ENCODE measurements at places on chromosomes 11 and 22.

DNA sequence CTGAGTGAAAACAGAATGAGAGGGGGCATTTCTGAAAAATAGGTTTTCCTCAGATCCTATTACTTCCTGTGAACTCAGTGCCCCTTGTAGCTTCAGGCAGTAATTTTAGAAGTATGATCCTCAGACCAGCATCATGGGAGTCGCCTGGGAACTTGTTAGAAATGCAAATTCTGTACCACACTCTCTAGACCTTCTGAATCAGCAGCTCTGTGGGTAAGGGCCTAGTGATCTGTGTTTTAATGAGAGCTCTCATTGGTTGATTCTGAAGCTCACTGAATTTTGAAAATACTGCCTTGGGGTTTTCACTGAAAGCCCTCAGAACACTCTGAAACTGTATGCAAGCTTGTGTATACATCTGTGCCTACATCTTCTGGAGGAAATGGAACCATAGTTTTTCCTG, 647.2 kb upstream of the ANO5 start:
- no peak for DNase-seq

DNA sequence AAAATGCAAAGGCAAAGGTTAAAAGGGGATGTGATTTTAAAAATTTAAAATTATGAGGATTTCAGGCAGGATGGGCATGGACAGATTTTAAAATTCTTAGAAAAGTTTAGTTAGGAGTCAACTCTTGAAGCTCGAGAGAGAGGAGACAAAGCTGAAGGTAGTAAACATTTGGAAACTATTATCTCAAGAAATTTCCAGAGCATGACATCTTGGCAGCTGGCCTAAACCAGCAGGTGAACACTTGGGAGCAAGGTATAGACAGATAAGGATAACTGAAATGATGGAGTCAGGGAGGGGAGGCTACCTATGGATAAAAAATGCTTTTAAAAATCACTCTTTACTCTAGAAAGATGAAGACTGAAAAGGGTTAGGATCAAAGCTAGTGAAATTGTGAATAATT, 13.7 kb downstream of the POU2AF3 start:
- no peak for DNase-seq

DNA sequence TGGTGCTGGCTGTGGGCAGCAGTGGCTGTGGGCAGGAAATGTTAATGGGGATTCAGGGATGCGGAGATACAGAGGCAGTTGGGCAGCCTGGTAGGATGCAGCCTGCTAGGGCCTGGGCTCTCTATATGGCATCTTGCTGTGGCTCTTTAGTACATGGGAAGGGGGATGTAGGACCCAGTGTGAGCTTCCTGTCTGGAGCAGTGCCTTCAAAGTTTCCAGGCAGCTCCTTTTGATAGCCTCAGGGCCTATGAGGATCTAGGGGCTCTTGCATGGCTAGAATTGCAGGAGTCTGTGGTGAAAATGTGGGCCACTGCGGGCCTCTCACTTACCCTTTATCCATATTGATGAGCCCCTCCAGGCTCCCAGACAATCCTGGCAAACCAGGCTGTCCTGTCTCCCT, 213.2 kb upstream of the SNX19 start:
- no peak for DNase-seq

DNA sequence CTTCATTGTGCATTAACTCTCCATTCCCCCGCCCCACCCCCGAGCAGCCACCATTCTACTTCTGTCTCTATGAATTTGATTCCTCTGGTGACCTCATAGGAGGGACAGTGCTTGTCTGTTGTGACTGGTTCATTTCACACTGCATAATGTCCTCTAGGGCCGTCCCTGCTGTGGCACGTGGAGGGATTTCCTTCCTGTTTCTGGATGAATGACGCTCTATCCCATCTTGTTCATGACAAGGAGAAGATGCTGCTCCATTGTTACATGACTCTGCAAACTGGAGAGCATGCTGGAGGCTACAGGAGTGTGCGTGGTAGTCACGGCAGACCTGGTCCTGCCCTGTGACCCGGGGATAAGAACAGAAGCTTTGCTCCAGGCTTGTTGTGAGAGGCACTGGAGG, 61.3 kb downstream of the RTL6 start:
- DNase-seq = no peak

- no peak for DNase-seq
Measured at GRCh38 chr11:132848336-132848735, 684.0 kb downstream of the OPCML start.

GRCh38 chr11:104015649-104016415, 20.6 kb upstream of the DDI1 start:
- DNase-seq = no peak

DNA sequence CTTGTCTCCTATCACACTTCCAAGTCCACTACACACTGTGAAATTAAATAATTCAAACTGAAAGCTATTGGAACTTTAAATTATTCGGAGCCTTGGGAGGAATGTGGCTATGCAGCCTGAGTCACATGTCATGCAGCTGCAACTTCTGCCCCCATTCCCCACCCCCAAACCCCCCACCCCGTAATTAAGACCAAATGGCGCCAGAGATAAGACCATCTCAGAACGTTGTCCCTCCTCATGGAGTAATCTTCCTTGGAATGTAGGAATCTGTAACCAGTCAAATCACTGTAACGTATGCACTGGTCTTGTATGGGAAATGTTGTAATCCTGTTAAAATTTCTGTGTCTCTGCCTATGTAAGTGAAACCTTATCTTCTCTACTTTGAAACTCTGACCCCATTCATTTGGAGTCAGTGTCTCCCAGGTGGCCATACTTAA, 37.0 kb downstream of the GAB2 start:
- DNase-seq = no peak

DNA sequence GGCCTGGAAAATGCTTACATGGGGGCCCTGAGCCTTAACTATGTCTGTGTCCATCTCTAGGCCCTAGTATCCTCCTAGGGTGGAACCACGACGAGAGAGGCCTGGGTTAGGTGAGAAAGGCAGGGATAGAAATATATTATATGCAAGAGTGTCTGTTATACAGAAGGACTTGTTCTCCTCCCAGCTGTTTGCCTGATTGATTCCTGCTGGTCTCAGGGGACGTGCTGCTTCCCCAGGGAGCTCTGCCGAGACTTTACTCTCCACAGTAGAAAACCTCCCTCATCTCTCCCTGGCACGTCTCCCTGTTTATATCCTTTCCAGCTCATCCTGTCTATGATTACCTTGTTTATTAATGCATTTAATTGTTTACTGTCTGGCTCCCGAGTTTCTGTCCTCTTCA, 132.6 kb downstream of the MIAT start:
- DNase-seq = no peak

GRCh38 chr11:123313262-123313661, 116.8 kb upstream of the GRAMD1B start:
- no peak for DNase-seq

DNA sequence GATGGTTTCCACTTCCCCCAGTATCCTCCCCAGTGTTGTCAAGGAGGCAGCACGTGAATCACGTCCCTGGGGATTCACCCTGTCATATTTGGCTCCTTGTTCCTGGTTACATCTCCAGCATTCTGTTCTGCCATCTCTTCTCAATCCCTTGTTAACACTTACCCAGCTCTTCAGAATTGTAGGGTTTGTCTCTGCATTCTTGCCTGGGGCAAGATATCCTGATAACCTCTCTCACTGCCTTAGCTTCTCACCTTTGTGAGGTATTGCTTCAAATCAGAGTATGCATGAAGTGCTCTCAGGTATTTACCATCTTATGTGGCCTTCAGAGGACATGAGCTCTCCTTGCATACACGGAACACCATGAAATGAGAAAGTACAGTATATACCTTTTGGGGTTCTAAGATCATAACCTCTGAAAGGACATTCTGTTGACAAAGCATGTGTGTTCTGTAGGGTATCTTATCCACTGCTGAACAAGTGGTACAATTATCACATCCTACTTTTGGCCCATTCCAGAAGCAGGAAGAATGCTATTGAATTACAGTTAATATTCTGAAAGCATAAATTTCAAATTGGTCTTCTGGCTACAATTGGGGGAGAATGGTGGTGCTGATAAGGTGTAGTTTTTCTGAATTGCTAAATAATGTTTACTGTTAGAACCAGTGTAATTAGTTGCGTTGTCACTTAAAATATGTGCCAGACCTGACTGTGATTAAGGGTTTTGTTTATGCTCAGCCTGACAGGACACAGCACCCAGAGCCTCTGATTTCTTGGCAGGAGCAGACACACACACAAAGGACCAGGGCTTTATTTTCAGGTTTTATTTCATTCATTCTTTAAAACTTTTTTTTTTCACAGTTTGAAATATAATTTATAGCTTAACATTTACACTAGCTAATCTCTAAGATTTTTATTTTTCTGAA, 32.7 kb downstream of the VSTM5 start:
- DNase-seq = no peak

GRCh38 chr22:47055921-47056320, 293.5 kb downstream of the TBC1D22A start:
- DNase-seq = no peak

GRCh38 chr22:24412274-24412673, 15.1 kb upstream of the ADORA2A start:
- no peak for DNase-seq

GRCh38 chr11:56886455-56886854, 102.3 kb upstream of the OR5AK2 start:
- no peak for DNase-seq

GRCh38 chr11:60528465-60528864, 13.3 kb downstream of the MS4A13 start:
- no peak for DNase-seq

DNA sequence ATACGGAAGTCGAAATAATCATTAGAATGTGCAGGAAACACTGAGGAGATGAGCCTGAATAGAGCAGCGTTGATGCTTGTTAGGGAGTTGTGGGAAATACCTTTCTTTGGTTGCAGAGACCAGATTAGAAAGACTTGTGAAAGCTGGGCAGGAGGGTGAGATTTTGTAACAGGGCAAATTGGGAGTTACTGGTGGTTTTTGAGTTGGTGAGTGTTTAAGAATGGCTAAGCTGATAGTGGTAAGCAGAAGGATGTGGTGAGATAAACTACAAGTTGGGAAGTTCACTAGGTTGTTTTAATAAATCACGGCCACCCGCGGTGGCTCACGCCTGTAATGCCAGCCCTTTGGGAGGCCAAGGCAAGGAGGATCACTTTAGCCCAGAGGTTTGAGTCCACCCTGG, 34.4 kb downstream of the MCAM start:
- no peak for DNase-seq

DNA sequence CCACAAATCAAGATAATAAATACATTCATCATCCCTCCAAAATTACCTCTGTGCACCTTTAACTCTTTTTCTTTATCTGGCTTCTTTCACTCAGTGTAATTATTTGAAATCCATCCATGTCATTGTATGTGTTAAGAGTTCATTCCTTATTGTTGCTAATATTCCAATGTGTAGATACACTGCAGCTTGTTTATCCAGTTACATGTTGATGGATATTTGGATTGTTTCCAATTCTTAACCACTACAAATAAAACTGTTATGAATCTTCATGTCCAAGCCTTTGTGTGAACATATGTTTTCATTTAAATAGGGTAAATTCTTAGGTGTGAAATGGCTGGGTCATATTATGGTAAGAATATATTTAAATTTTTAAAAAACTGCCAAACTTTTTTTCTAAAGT, 323.3 kb upstream of the NCAM1 start:
- DNase-seq = no peak
